Breast epithelium (tissue), 4 donors: ENCODE measurements at places on chromosomes 5 and 9.

- DNase-seq = no peak
- no peak overlapping the region for H3K27ac ChIP-seq
- no peaks in the 10 kb centered on the region for H3K27me3 ChIP-seq
- no peaks in the 10 kb centered on the region for H3K4me1 ChIP-seq
- no peak overlapping the region for H3K4me3 ChIP-seq
Observed at GRCh38 chr5:118126159-118126558, 862.2 kb downstream of the DTWD2 start.

- H3K4me1 ChIP-seq = no peaks in the 10 kb centered on the region
- H3K36me3 ChIP-seq = no peaks in the 10 kb centered on the region
- no peak overlapping the region for H3K4me3 ChIP-seq
- no peak overlapping the region for H3K27ac ChIP-seq
Observed at GRCh38 chr9:26748449-26749058, 144.0 kb downstream of the CAAP1 start.

DNA sequence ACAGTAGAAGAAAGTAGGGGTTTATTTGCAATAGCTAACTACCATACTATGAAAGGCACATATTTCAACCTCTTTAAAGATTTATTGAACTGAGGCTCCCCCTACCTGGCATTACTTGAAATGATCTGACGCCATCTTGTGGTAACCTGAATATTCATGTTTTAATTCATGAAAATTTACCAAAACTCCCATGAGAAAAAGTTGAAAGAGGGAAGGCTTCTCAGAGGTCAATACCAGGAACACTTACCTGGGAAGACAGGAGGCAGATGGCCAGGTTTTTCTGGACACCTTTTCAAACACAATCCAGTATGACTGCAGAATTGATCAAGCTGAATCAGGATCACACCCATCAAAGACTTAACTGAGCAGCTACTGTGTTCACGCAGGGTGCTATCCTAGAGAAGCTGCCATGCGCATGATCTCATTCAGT lies 9.4 kb downstream of the PRELID2 start:
- H3K4me3 ChIP-seq = no peak overlapping the region
- no peaks in the 10 kb centered on the region for H3K36me3 ChIP-seq
- H3K27ac ChIP-seq = no peak overlapping the region

DNA sequence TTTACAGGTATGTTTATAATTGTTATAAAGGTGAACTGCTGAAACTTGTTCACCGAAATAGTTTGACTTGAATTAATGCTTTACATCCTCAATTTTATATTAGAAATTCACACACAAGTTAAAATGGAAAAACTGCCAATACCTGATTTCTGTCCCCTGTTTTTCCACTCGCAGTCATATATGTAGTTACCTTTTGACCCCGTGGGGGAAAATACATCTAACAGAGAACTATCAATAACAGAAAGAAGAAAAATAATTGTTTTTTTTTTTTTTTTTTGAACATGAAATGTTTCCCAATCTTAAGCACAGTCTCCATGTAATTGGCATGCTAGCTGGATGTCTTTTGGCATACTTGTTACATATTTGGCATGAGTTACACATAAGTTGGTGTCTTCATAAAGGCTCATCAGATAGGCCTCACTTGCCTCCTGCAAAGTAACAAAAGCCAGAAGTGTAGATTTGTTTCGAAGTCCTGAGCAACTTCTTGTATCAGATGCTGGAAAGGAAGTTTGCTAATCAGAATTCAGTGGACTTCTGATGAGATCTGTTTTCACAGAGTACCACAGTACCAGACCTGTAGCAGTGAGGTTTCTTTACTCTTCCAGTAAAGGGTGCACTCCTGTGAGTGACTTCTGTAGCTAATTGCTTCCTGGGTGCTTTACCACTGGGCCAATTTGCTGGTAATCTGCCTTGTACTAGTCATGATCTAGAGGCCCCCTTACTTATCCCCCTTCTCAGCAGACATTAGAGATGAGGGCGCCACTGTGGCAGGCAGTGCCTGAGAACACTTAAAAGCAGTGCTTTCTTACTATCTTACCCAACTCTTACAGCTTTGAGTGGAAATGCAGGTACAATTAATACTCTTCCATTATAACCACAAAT lies 36.2 kb upstream of the CXXC5 start:
- H3K36me3 ChIP-seq = no peaks in the 10 kb centered on the region
- H3K27me3 ChIP-seq = no peaks in the 10 kb centered on the region
- no peak overlapping the region for H3K4me3 ChIP-seq
- H3K27ac ChIP-seq = no peak overlapping the region
